ENCODE measurements at places on chromosomes 12 and 14.

DNA sequence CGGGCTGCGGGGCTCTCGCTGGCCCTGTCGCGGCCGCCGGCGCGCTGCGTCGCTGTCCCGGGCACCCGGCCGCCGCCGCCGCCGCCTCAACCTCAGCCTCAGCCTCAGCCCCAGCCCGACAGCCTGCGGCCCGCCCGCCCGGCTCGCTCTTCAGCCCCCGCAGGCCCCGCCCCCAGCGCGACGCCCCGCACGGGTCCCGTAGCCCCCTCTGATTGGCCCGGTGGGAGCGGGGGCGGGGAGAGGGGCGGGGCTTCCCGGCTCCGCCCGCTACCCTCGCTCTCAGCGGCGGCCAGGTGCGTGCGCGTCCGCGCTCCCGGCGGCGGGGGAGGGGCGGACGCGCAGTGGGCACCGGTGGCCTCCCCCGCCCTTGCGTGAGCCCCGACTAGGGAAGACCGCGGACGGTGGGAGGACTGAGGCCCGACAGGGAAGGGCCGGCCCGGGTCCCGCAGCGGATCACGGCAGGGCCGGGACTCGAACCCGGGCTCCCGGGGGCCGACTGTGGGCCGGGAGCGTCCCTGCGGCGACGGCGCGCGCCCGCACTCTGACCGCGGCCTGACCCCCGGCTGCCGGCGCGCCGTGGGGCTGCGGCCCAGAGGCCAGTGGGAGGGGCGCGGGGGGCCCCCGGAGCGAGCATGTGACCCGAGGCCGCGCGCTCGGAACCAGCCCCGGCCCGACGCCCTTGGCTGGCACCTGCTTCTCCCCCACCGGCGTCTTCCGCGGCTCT lies at the start of gene PPP1R13B:
Gene PPP1R13B, minus strand, starts transcription at position 125 of the 724 bp plus-strand sequence. CDS start 268 bp downstream, outside the sequence.
- DNase-seq = peak; percentile 92

DNA sequence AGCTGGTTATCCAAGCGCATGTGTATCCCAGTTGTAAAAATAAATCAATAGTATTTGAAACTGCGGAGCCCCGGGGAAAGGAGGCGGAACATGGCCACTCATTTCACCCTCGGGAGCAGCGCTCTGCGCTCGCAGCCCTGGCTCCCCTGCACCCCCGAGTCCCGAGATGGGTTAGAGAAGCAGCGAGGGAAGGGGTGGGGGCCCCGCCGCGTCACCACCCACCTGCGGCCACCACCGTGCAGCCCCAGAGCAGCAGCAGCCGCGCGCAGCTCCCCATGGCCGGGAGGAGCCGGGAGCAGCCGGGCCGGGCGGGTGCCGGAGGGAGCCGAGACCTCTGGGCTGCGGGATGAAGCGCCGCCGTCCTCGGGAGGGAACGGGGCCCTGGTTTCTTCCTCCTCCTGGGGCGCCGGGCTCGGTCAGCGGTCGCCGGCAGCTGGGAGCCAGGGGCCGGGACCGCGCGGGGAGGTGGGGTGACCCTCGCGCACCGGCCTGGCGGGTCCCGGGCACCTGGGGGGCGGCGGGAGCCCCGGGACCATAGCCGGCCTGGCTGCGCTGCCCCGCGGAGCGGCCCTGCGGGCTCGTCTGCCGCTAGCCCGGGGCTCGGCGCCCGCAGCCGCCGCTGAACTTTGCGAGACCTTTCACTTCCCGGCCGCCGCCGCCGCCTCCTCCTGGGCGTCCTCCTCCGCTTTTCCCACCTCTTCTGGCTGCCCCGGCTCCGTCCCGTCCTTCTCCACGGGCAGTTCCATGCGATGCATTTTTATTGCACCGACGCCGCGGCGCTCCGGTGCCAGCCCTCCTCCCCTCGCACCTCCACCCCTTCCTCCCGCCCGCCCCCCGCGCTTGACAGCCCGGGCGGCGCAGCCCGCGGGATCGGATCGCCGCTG lies at the start of gene NTN4:
Gene NTN4, minus strand, starts transcription at position 732 of the 884 bp plus-strand sequence. Its CDS starts 455 bp downstream, at position 277.
- DNase-seq = no peak

GRCh38 chr12:110661337-110661972 lies 27.5 kb downstream of the HVCN1 start:
- peak; percentile 64 for DNase-seq

- DNase-seq = no peak
These were observed 54.1 kb upstream of the GNG2 start for GRCh38 chr14:51806026-51807023.

- no peak for DNase-seq
These were observed 83.9 kb upstream of the OSBPL8 start for GRCh38 chr12:76643438-76643837.

DNA sequence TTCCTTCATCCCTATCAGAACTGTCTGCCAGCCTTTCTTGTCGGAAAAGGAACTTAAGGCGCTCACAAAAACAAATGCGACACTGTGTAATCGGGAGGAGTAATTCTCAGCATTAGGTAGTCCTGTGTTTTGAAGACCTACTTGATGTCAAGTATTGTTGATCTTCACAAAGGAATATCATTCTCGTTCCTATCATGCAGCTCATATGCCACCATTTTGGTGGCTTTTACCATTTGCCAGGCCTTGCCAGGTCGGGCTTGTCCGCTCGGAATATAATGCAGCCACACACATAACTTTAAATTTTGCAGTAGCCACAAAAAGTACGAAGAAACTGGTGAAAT lies 903 bp upstream of the PPP4R3A start:
- no peak for DNase-seq

DNA sequence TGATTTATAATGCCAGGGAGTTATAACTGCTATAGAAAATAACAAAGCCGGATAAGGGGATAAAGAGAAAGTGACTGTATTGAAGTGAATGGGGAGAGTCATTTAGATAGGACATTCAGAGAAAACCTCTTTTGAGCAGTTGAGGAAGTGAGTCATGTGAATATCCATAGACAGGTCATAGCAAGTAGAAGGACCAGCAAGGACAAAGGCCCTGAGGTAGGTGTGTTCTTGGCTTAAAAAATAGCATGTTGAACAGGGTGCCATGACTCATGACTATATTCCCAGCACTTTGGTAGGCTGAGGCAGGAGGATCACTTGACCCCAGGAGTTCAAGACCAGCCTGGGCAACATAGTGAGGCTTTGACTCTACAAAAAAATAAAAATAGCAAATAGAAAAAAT lies 51.5 kb upstream of the RAP1B start:
- DNase-seq = no peak

DNA sequence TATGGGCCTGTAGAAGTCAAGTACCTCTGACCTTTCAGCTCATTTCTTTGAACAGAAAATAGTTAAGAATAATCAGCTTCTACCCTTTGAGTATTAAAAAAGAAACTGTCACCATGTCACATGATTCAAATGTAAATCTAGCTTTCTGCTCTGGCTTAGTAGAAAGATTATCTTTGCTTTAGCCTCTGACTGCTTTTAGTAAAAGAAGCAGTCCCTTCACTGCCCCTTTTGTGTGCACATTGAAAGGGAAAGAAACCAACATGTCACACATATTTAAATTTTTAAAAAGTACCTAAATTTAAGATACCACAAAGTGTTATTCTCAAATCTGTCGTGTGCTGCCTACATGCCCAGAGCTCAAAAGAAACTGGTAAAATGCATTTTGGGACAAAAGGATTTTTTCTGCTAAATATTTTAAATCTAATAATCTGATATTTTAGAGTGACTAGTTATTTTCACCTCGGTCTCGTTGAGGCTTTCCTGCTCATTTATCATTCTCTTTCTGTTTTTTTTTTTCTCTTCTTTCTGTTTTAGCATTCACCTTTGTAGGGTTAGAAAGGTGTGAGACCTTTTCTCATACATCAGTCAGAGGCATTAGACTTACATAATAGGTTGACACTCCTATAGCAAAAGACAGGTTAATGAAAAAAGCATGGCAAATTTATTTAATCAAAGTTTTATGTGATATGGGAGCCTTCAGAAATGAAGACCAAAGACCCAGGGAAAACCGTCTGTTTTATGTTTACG lies 41.3 kb downstream of the SLC16A7 start:
- no peak for DNase-seq

GRCh38 chr14:25252793-25253192 lies 202.8 kb upstream of the STXBP6 start:
- no peak for DNase-seq

GRCh38 chr12:41905073-41905758 lies 239.5 kb downstream of the GXYLT1 start:
- DNase-seq = no peak

DNA sequence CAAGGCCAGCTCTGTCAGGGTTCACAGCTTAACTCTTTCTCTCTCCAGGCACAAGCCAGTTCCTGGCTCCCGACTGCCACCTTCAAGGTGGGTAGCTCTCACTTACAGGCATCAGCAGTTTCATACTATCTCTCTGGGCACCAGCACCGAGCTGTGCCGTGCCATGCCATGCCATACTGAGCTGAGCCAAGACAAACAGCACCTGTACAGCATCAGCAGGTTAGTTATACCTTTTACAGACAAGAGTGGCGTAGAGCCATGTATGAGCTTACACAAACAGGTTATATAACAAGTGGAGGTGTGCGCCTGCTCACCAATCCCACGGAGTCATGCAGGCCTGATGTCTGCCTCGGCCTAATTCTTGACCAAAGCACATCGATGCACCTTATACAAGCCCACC lies 1098.7 kb downstream of the AACS start:
- no peak for DNase-seq

DNA sequence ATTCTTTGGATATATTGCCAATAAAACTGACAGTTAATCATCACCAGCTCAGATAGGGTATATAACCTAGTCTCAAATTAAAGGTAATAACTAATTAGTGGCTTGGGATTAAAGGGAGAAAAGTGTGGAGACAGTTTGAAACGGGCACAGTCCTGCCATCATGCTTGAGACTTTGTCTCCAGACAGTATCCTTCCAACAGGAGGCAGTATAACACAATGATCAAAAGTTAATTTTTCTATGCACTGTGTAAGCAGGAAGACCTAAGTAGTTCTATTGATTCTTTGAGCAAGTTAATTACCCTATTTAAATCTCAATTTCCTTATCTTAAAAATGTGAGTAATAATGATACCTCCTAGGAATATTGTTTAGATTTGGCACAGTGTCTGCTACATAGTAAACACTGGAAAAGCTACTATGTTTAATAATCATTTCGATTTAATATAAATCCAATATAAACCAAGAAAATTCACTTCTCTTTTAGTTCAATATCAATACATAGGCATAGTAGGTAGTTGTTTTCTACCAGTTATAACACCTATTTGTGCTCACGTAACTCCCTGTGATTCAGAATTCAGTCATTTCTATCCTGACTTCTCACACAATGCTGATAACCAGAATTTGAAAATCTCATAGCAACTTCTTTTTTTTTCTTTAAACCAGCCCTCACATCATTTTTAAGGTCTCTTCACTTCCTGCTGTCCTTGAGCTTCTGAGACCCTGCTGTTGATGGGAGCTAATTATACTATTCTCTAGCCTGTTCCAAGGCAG lies 53.7 kb downstream of the GALNT4 start:
- no peak for DNase-seq

- DNase-seq = no peak
These were observed 1381.7 kb upstream of the SEL1L start for GRCh38 chr14:82915381-82915780.

DNA sequence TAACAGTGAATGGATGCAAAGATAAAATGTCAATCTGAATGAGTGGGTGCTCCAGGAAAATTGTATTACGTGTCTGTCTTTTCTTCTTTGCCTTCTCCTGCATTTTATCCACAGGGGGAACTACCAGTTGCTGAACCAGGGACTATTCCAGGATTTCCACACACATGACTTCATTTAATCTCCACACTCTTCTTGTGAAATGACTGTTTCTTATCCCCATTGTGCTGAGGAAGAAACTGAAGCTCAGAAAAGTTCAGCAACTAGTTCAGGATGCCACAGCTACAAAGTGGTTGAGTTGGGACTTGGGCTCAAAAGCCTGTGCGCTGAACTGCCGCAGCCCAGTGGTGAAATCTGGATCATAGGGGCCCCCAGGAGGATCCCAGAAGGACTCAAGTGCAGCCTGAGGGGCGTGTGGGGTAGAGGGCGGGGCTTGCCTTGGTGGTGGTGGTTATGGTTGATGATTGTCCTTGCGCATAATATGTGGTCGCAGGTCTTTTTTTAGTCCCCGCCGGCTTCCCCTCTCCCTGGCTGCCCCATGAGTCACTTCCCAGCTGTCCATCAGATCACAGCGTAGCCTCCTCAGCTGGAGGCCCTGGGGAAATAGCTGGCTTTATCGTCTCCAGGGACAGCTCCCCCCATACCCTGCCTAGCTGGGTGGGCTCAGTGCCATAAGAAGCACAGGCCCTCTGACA lies 235.2 kb upstream of the CRY1 start:
- DNase-seq = no peak

- DNase-seq = no peak
These were observed 498 bp downstream of the SLC39A2 start for GRCh38 chr14:20999591-20999990.

DNA sequence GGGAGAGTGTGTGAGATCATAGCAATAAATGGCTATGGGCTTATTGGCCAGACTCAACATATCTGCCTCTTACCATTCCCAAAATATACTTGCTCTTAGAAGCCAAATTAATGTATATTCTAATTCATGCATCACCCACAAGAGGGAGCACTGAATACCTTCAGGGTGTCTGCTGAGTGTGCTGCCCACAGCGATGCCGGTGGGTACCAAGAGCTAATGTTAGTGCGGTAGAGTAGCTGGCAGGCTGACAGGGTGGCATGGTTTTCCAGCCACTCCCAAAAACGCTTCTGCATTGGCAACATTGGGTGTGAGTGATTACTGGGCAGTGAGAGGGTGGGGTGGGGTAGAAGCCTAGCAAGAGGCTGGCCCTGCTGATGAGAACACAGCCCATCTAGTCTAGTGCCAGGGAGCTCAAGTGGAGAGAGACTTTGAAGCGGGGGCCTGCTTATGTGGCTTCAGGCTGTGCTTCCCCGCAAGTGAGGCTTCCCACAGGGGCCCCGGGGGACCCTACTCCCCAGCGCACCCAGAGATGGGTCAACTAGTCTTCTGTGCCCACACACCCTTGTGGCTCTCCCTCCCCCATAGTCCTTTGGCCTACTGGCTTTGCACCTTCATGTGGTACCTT lies 9.2 kb upstream of the PLEKHD1 start:
- DNase-seq = no peak

GRCh38 chr12:47028981-47029708 lies 50.3 kb upstream of the PCED1B start:
- no peak for DNase-seq

DNA sequence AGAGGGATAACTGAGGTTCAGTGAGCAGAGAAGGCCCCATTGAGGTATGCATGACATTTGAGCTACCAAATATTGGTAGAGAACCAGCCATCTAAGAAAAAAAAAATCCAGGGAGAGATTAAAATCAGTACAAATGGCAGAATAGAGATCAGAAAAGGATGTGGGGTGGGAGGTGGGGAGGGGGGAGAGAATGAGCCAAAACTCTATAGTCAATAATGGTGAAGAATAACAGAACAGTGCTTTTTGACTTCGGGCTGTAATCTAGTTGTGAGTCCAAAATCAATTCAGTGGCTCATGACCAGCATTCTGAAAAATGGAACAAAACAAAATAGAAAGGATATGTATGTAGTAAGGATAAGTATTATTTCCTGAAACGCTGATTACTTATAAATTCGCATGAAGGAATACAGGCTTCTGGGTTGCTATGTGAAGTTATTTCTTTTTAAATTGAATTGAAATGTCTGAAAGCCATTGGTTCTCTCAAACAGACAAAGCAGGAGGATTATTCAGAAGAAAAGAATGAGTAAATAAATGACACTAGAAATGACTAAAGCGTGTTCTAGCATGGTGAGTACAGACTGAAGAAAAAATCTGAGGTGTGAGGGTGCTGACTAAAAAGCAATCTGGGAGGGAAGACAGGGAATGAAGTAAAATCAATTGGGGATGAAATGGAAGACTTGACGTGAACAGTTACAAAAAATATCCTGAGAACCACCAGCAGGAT lies 72.4 kb downstream of the ATP2B1 start:
- no peak for DNase-seq
